ENCODE measurements at places on chromosomes 4 and X.

DNA sequence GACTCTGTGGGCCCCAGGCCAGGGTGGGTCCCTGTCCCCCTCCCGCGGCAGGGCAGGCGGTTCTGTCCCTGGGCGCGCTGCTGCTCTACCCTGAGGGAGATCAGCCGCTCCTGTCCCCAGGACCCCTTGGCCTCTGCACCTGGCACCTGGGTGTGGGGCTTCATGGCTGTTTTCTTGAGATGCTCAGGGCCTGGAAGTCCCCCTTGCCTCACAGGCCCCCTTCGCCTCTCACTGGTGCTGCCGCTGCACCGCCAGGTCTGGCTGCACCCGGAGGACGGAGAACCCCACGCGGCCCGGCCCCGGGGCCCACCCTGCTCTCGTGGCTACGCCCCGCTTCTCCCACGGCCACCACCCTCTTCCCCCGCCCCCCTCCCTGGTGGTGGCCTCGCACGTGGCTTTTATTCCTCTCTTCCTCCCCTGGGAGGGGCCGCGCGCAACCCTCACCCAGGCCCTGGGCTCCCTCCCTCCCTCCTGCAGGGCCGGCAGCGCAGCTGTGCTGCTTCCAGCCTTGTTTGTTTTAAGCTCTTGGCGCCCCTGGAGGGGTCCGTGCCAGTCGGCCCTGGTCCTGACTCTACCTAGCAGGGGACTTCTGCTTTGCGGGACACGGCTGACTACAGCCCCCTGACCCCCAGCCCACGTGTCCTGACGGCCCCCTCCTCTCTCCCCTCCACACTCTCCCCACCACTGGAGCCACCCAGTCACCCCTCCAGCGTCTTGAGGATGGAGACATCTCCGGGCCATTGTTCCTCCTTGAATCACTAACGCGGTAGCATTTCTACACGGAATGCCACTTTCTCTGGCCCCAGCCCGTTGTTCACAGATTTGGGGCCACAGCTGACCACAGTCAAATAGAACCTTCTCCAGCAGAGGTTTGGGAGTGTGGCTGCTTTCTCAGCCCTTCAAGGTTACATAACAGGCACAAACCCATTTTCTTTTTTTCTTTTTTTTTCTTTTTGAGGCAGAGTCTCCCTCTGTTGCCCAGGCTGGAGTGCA, 20.6 kb upstream of the CLDN24 start:
- DNase-seq, result no peak

DNA sequence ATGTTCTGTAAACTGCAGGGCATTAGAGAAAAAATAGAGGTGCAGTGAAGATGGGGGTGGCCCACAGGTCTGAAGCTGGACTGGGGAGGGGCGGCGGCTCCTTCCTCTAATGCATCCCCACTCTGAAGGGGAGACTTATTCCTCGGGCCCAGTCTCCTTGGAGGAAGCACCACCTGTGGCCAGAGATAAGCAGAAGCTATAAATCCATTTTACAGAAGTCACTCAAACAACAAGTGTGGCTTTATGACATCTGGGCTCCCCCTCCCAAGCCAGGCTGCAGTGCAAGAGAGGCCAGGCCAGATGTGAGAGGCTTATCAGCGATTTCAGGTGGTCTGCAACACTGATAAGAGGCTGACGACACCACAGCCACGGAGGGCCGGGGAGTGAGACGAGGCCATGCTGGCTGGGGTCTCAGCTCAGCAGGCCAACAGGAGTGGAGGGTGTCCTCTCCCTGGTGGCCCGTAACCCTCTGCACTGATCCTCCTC, 15.8 kb downstream of the CYTL1 start:
- DNase-seq, result no peak

GRCh38 chrX:139971394-139971749, 6.1 kb upstream of the CXorf66 start:
- no peak for DNase-seq

- no peak for DNase-seq
Observed at GRCh38 chr4:146292508-146292907, 78.2 kb downstream of the REELD1 start.

- no peak for DNase-seq
Observed at GRCh38 chrX:55624403-55624802, 1.2 kb downstream of the FOXR2 start.

- DNase-seq, result no peak
Observed at GRCh38 chr4:179116581-179116980, 1674.3 kb upstream of the AGA start.

- DNase-seq, result no peak
Observed at GRCh38 chr4:185332575-185333464, 62.9 kb downstream of the LRP2BP start.

- DNase-seq, result no peak
Observed at GRCh38 chrX:276581-277201, 4.5 kb upstream of the PLCXD1 start.

DNA sequence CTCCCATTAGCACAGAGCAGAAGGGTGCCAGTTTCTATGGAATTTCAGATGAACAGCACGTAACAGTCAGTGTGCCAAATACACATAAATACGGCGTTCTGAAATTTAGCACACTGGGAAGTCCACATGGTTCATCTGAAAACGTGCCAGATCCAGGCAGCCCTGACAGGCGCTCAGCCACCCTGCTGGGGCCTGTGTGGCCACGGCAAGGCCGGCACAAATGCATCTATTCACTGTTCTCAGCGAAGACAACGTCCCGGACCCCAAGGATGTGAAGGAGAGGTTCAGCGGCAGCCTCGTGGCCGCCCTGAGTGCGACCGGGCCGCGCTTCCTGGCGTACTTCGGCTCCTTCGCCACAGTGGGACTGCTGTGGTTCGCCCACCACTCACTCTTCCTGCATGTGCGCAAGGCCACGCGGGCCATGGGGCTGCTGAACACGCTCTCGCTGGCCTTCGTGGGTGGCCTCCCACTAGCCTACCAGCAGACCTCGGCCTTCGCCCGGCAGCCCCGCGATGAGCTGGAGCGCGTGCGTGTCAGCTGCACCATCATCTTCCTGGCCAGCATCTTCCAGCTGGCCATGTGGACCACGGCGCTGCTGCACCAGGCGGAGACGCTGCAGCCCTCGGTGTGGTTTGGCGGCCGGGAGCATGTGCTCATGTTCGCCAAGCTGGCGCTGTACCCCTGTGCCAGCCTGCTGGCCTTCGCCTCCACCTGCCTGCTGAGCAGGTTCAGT, 15.6 kb downstream of the DGKQ start:
- DNase-seq, result no peak

DNA sequence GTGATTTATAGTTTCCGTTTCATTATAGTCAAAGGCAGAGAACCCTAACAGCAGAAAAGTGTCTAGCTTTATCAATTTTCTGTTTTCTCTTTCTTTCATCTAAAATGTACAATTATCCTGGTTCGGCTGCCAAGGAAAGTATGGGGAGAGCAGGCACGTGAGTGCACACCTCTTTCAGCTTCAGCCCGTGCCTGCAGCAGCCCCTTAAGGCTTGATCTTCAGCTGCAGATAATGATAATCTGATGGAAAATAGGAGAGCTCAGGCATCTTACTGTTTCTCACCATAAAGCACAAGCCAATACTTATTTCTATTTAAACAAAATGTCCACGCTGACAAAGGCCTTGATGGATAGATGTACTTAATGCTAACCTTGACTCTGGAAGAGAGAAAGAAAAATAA, 334.4 kb downstream of the UNC5C start:
- no peak for DNase-seq

DNA sequence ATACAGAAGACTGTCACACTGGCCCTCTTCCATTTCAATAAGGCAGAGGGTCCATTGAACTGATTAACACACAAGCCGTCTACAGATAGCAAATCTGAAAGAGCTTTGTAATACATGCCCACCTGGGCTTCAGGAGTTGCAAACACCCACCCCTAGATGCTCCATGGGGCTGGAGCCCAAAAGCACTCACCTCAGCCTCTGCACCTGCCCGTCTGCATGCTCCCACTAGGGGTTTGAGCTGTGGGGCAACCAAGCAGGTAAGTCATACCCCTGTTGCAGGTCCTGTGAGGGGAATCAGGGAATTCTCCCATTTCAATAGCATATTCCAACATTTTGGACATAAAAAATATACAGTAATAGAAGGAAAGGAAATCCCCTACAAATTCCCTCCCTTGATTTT, 243.0 kb upstream of the KCNIP4 start:
- DNase-seq, result no peak

DNA sequence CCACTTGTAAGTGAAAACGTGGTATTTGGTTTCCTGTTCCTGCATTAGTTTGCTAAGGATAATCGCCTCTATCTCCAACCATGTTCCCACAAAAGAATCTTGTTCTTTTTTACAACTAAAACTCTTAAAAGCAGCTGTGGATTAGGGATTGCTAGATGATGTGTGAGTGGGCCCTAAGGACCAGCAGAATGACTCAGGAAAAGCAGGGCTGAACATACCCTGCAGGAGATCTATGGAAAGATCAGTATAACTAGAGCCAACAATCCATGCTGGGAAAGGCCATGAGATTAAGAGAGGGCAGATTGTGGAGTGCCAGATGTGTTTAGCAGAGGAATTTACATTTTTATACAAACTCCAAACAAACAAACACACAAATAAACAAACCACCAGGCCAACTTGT, 128.4 kb upstream of the TMEM164 start:
- no peak for DNase-seq

GRCh38 chr4:100294356-100294755, 104.1 kb upstream of the DDIT4L start:
- DNase-seq, result no peak

GRCh38 chr4:76799718-76800117, 98.2 kb downstream of the SOWAHB start:
- DNase-seq, result no peak

- DNase-seq, result no peak
Observed at GRCh38 chr4:80685214-80685613, 345.3 kb upstream of the BMP3 start.

DNA sequence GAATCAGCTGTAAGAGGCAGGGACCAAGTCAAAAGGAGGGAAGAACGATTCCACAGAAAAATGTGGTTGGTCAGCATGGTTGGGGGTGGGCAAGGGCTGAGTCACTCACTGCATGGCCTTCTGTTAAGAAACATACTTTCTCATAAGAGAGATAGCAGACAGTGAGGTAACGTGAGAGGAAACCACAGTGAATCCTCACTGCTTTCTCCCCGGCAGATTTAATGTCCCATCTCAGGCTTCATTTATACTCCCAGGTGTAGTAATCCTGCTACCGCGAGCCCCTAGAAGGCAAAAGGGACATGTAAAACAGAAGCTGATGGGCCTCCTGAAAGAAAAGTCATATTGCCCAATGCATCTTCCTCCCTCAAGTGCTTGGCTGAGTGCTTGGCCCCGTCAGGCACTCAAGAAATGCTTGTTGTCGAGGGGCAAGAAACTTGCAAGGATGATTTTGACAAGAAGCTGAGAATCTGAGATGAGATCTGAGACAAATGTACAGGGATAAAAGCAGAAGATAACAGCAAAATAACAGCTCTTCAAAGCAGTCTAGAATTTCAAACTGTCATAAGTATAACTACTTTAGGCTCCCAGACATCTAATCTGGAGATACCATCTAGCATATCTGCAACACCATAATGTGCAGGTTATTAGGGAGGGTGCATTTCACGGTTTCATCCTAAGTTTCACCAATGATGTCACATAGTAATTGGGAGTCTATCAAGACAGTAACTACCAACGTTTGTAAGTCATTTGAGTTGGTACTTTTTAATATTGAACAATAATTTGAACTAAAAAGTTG, 40.2 kb downstream of the SH3KBP1 start:
- no peak for DNase-seq

DNA sequence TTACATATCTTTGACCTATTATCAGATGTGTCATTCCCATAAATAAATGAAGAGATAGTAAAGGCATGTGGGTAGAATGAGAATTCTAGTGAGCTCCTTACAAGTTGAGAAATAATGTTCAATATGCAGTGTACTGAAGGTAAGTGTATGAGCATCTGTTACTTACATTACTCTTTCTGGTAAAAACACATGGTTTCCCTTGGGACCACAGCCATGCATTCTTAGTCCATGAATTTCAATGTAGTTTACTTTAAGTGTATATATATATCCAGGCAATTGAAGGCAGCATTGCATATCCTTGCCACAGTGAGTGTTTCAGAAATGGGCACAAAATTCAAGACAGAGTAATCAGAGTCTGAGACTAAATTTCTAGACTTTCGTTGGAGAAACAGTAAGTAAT, 277.2 kb downstream of the CXXC4 start:
- no peak for DNase-seq

DNA sequence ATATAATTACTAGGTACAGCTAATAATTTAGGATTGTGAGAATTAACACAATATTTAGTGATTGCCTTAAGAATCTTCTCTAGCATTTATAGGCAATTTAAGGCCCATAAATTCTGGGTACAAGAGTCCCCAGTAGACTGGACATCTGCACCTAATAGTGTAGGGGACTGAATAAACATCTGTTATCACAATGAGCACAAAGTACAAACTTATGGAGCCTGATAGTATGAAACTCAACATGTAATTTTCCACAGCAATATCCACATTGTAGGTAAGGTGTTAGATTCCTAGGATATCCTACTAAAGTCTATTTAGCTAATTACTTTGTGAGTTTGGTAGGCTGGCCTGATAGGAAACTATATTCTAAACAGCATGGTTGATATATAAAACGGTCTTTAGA, 178.3 kb downstream of the FAM13A start:
- no peak for DNase-seq

DNA sequence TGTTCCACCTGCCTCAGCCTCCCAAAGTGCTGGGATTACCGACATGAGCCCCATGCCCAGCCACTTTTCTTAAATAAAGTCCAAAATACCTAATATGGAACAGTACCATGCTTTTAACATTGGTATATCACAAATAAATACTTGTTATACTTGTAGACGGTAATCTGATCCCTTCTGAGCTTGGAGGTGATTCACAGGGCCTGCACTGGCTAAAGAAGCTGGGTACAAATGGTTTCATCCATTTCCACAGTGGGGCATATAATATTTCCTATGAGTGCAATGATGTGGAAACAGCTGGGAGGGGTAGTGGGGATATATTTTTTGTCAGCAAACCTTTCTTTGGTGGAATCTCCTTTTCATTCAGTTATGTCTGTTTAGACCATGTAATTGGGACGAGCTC, 35.8 kb downstream of the PLK4 start:
- no peak for DNase-seq

GRCh38 chr4:98977557-98977956, 18.0 kb upstream of the METAP1 start:
- DNase-seq, result no peak

- DNase-seq, result no peak
Observed at GRCh38 chrX:127057891-127058619, 238.5 kb downstream of the PRR32 start.

- no peak for DNase-seq
Observed at GRCh38 chr4:10123227-10124101, 6.9 kb upstream of the WDR1 start.

- DNase-seq, result no peak
Observed at GRCh38 chr4:110595583-110595982, 27.3 kb downstream of the PITX2 start.

- no peak for DNase-seq
Observed at GRCh38 chr4:92333016-92333415, 29.2 kb downstream of the GRID2 start.

- no peak for DNase-seq
Observed at GRCh38 chrX:79452881-79453280, 85.7 kb upstream of the ITM2A start.

- DNase-seq, result no peak
Observed at GRCh38 chr4:117331817-117332216, 246.4 kb upstream of the TRAM1L1 start.

Measured in T-cell (primary cell).